ENCODE measurements at places on chromosomes 5 and 9. TPM values are rescaled to one million over a fixed set of nuclear protein-coding genes. Genes with fewer than 3 reads are reported as not detected.

Gene TRAF1
- 5.8 TPM for total RNA-seq

Gene FAM151B
- total RNA-seq: 4.1 TPM

Gene ANKRD20A1
- 1.7 TPM for total RNA-seq

Gene SPACA9
- total RNA-seq: 13.9 TPM

Gene ACTBL2
- total RNA-seq: not detected

Gene INSL6
- total RNA-seq: not detected

Gene IL17B
- not detected for total RNA-seq

Gene SLC36A2
- not detected for total RNA-seq

Gene PCDHGA11
- 3.2 TPM for total RNA-seq

Gene PSAT1
- total RNA-seq: 10.4 TPM

Gene TIGD6
- 4.8 TPM for total RNA-seq

Gene TTC16
- 1.3 TPM for total RNA-seq

Gene PLCXD3
- 2.8 TPM for total RNA-seq

Gene UBTD2
- 15.8 TPM for total RNA-seq

Gene PTPDC1
- 11.0 TPM for total RNA-seq

Gene GABRA6
- total RNA-seq: not detected
